Mesenteric fat pad (tissue), 1 donor: ENCODE measurements at places on chromosomes 6 and 20. TPM values are rescaled to one million over a fixed set of nuclear protein-coding genes. Genes with fewer than 3 reads are reported as not detected.

- DNase-seq: no peak
These were observed 96.0 kb upstream of the CCDC28A start for GRCh38 chr6:138677538-138677937.

DNA sequence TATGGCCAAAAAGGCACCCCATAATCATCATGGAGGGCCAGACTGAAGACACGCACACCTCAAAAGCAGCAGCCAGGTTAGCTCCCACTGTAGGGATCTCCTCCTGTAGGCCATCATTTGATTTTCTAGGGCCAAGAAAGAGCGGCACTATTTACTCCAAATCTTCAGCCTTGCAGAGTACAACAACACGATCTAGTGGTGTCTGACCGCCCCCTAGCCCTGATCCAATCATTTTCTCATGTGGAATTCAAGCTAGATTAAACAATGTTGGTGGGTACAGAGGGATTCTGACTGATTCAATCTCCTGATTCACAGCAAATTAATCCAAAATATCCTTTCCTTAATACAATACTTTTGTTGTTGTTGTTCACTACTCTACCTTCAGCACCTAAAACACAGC lies 12.5 kb downstream of the GNAS-AS1 start:
- DNase-seq: no peak

- DNase-seq: no peak
These were observed 467 bp downstream of the PXT1 start for GRCh38 chr6:36442103-36442670.

DNA sequence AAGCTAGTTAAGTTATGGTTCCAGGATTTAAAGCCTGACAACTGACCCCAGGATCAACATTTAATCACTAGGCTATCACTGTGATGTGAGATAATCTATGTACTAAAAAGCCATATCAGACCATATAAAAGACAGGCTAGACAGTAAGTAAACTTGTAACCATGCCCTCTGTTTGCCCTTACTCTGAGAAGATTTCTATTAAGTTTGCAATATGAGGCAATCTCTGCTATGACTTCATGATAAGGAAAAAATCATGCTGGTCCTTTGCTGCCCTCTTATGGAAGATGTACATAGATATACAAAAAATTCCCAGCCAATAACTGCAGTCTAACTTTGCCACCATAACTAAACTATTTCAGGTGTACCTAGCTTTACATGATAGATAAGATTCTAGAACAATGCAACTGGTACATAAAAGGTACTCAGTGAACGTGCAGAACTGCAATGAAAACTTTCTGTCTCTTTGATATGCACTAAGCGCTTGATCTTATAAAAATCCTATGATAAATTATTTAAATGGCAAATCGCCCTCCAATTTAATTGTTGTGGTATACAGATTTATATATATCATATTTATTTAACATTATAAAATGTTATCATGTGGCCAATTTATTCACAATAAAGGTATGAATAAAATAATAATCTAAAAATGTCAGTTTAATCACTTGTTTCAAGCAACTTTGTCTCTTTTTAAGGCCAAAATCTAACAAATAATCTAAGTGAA lies 70.5 kb downstream of the FAM217A start:
- DNase-seq: no peak

GRCh38 chr6:80402266-80402665 lies 295.8 kb downstream of the BCKDHB start:
- no peak for DNase-seq

- no peak for DNase-seq
These were observed 62.6 kb downstream of the SRC start for GRCh38 chr20:37408302-37409193.

HDGFL1 gene
- not detected for total RNA-seq

BTN1A1 gene
- not detected for total RNA-seq

PNPLA1 gene
- total RNA-seq: 0.32 TPM

BNIP5 gene
- not detected for total RNA-seq
